T-helper 2 cell treated with Interferon-gamma antibody and Interleukin-4, amounts not matched to agents 100 ng/mL and 5 ng/mL, for 36 hours (primary cell): ENCODE measurements at places on chromosomes 4 and X. TPM values are rescaled to one million over a fixed set of nuclear protein-coding genes. Genes with fewer than 3 reads are reported as not detected.

GATA1 gene
- not detected in 2 replicates for total RNA-seq

NPY1R gene
- total RNA-seq = not detected in 2 replicates

SNX12 gene
- total RNA-seq = 46.2 and 48.2 TPM in 2 replicates

SHROOM3 gene
- total RNA-seq = not detected in 2 replicates

LRIT3 gene
- 0.09 and 0.18 TPM in 2 replicates for total RNA-seq

GAGE12J gene
- total RNA-seq = not detected in 2 replicates

HPGD gene
- total RNA-seq = 1.6 and 3.5 TPM in 2 replicates

FRMPD4 gene
- total RNA-seq = not detected in 2 replicates

SHROOM2 gene
- not detected in 2 replicates for total RNA-seq

CXCL3 gene
- not detected in 2 replicates for total RNA-seq
